ENCODE measurements at places on chromosomes 5 and 9. TPM values are rescaled to one million over a fixed set of nuclear protein-coding genes. Genes with fewer than 3 reads are reported as not detected.

TMEM8B gene
- total RNA-seq, result 2.1 TPM

SPINK7 gene
- not detected for total RNA-seq

SPATA31D4 gene
- total RNA-seq, result not detected

C5orf52 gene
- not detected for total RNA-seq

FGF10 gene
- 1.8 TPM for total RNA-seq

NUTM2F gene
- total RNA-seq, result not detected

RAD1 gene
- 58.3 TPM for total RNA-seq

ADAMTS13 gene
- 1.4 TPM for total RNA-seq

CAVIN4 gene
- total RNA-seq, result 1.4 TPM

SH3GL2 gene
- total RNA-seq, result 0.29 TPM

PARP8 gene
- 22.1 TPM for total RNA-seq

CCNJL gene
- total RNA-seq, result 0.88 TPM

HSDL2 gene
- total RNA-seq, result 44.2 TPM

MYORG gene
- 0.88 TPM for total RNA-seq

EIF4E1B gene
- total RNA-seq, result not detected

SPRY4 gene
- total RNA-seq, result 5.4 TPM

PCDHA5 gene
- under 0.01 TPM for total RNA-seq

CDC20B gene
- total RNA-seq, result not detected

PIP5K1B gene
- total RNA-seq, result not detected

C5orf58 gene
- total RNA-seq, result not detected

CMYA5 gene
- total RNA-seq, result 2.1 TPM

RNF208 gene
- total RNA-seq, result 0.29 TPM

STX17 gene
- total RNA-seq, result 40.1 TPM

ITGA2 gene
- 2.7 TPM for total RNA-seq

GPR151 gene
- total RNA-seq, result not detected

Measured in osteoblast (primary cell).